ENCODE measurements at places on chromosomes 2 and 18. TPM values are rescaled to one million over a fixed set of nuclear protein-coding genes. Genes with fewer than 3 reads are reported as not detected.

DYTN gene
- total RNA-seq = not detected

SLC23A3 gene
- 1.5 TPM for total RNA-seq

GALNT13 gene
- 0.12 TPM for total RNA-seq

SIX3 gene
- not detected for total RNA-seq

ASB3 gene
- total RNA-seq = 25.3 TPM

SDC1 gene
- 152 TPM for total RNA-seq

ANO7 gene
- 0.12 TPM for total RNA-seq
